T47D (cell line): ENCODE measurements at places on chromosomes 1 and 21.

DNA sequence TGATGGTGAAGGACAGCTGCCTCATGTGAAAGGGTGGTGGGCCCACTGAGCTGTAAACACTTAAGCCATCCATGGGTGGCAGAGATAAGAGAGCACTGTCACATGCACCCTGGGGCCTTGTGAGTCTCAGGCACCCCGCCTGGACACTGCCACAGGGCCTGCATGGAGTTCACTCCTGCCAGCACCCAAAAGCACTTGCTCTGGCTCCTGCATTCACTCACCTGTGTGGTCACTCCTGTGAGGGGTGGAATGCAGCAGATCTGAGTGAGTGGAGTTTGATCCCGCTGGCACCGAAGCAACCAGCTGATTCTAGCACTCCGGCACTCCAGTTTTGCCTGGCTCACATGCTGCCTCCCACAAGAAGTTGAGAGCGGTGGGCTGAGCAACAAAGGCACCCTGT is 1142.1 kb upstream of the PRMT6 start:
- no peak for DNase-seq

GRCh38 chr1:226738995-226739695 is at the start of gene ITPKB:
Gene ITPKB, minus strand, starts transcription at chr1:226739282. Its CDS starts 1,824 bp downstream, at chr1:226737458.
- no peak for DNase-seq

- peak; percentile 59 for DNase-seq
Measured at GRCh38 chr1:26826261-26827105, at the start of gene ZDHHC18. Gene ZDHHC18, plus strand, starts transcription at chr1:26826688. Its CDS starts 117 bp downstream, at chr1:26826805.

GRCh38 chr1:170162459-170163246 is 16.9 kb downstream of the NTMT2 start:
- DNase-seq = no peak

- peak; percentile 68 for DNase-seq
Measured at GRCh38 chr1:46643368-46643775, 24.8 kb downstream of the ATPAF1 start.

- DNase-seq = no peak
Measured at GRCh38 chr1:26327956-26328362, 10.2 kb downstream of the CD52 start.

GRCh38 chr1:93200086-93200620 is 19.6 kb downstream of the CCDC18 start:
- no peak for DNase-seq

GRCh38 chr1:239189998-239190512 is 196.3 kb upstream of the CHRM3 start:
- no peak for DNase-seq

GRCh38 chr1:77498918-77499317 is 183.5 kb downstream of the ZZZ3 start:
- DNase-seq = no peak

GRCh38 chr1:19909392-19909791 is 14.0 kb downstream of the PLA2G2E start:
- DNase-seq = no peak

- no peak for DNase-seq
Measured at GRCh38 chr1:199098468-199098867, 459.6 kb downstream of the PTPRC start.

- peak; percentile 13 for DNase-seq
Measured at GRCh38 chr1:32066489-32066873, 6.3 kb upstream of the TMEM39B start.

- no peak for DNase-seq
Measured at GRCh38 chr1:160226623-160227022, 21.4 kb downstream of the PEA15 start.

- peak; percentile 74 for DNase-seq
Measured at GRCh38 chr1:160416369-160416768, 16.0 kb downstream of the VANGL2 start.

DNA sequence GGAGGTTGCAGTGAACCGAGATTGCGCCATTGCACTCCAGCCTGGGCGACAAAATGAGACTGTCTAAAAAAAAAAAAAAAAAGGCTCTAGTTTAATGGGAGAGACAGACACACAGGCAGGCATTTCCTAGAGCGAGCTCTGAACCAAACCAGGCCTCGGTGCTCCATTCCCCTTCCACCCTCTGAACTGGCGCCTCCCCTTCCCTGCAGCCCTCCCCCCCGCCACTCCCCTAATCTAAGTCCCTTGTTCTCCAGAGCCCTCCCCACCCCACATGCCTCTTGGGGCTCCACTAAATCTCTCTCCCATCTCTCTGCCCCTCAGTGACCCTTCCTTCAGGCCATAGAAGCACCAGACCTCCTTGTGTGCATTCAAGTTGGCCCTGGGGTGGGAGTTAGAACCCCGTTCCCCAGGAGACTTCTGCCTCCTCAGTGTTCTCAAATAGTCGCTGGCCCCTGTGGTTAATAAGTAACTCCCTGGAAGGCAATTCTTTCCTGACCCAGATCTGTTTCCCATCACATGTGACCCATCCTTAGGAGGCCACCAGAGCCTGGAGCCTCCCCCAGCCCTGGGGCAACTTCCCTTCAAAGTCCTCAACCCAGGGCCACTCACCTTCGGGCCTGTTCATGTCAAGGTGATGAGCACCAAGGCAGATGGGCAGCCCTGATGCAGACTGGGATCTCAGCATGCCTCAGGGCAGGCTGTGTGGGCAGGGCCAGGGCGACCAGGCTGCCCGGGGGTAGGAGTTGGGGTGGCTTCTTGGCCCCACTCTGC is 42.6 kb upstream of the EPB41 start:
- no peak for DNase-seq

DNA sequence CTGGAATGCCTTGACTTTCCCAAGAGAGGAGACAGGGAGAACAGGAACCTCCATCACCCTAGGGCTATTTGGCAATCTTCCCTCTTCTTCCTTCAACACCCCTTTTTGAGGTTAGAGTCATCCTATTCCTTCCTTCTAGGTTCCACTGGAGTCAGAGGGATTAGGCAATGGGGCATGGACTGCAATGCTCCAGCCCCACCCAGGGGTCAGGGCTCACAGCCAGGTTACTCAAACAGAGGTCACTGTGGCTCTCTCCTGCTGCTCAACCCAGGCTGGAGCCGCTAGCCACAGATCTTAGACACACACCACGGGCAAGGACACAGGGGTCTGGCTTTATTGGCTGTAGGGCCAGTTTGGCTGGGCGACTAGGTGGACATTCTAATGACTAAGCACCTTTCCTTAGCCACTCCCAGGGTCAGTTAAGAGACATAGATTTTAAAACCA is 145.5 kb upstream of the NRIP1 start:
- no peak for DNase-seq

DNA sequence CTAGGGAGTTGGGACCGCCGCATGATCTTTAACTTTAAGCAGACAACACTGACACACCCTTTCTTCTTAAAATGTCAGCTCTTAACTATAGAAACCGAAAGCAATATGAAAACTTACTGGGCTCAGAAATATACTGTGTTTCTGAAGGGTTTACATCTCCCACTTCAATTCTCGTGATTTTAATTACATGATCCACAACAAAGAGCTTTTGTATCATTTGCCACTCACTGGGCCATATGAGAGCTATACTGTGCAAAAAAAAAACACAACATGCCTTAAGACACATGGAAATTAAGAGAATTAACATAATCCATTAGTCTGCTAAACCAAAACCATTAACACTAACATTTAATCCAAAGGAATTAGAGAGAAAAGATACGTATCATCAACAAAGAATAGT is 35.0 kb upstream of the RAP1GAP start:
- no peak for DNase-seq

GRCh38 chr1:101733340-101733739 is 263.4 kb downstream of the OLFM3 start:
- DNase-seq = no peak

- no peak for DNase-seq
Measured at GRCh38 chr1:46003315-46003714, 129.1 kb downstream of the PIK3R3 start.

GRCh38 chr1:222911866-222912265 is 97.0 kb downstream of the DISP1 start:
- no peak for DNase-seq

GRCh38 chr1:116104667-116105066 is 6.5 kb upstream of the MAB21L3 start:
- no peak for DNase-seq

GRCh38 chr1:64980745-64981600 is 14.6 kb upstream of the JAK1 start:
- no peak for DNase-seq

GRCh38 chr1:11740258-11741192 is 4.6 kb downstream of the AGTRAP start:
- no peak for DNase-seq

DNA sequence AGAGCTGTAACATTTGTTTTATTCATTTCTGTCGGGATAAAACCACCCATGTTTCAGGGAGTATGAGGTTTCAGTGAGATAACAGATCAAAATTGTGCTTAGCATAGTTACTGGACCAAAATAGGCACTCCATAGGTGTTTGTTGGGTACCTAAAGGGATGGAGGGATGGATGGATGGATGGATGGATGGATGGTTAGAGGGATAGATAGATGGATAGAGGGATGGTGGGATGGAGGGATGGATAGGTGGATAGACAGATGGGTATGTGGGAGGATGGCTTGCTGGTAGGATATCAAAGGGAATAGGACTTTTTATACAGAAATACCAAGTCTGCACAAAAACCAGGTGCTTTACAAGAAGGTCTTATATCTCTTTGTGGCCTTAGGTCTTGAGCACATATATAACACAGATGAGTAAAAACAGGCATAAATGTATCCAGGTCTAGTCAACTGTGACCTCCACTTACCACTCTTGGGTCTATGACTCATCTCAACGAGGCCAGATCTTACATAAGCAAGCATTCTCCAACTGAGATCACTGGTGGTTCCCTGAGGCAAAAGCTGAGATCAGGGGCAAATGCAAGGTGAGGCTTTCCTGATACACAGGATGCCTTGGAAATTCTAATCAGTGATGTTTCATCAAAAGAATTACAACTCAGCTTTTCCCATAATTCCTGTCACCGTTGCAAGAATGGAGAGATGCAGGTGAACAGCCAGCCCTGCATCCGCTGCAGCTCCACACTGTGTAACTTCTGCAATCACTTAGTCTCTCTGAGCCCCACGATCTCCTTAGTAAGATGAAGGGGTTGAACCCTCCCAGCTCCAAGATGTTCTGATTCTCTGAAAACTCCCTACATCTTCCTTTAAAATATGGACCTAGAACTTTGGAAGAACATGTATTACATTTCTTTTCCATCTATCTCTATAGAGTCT is 32.0 kb downstream of the PTAFR start:
- no peak for DNase-seq

- DNase-seq = no peak
Measured at GRCh38 chr1:86156566-86157455, at the start of gene COL24A1. Gene COL24A1, minus strand, starts transcription at chr1:86156772. Its CDS starts 376 bp downstream, at chr1:86156396.
